Central memory CD8-positive, alpha-beta T cell (primary cell): ENCODE measurements at places on chromosomes 6 and 20.

DNA sequence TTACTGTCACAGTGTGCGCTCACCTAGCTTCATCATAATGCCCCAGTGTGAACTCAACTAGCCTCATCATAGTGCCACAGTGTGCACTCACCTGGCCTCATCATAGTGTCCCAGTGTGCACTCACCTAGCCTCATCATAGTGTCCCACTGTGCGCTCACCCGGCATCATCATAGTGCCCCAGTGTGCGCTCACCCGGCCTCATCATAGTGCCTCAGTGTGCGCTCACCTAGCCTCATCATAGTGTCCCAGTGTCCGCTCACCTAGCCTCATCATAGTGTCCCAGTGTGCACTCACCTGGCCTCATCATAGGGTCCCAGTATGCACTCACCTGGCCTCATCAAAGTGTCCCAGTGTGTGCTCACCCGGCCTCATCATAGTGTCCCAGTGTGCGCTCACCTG is 10.6 kb downstream of the TMEM242 start:
- H3K27ac ChIP-seq: no peak overlapping the region
- H3K4me1 ChIP-seq: no peaks in the 10 kb centered on the region
- H3K36me3 ChIP-seq: peaks cover 11% of the 10 kb centered on the region
- no peaks in the 10 kb centered on the region for H3K27me3 ChIP-seq
- no peak for DNase-seq
- H3K4me3 ChIP-seq: no peak overlapping the region

GRCh38 chr6:135651964-135652755 is 154.6 kb upstream of the AHI1 start:
- peak overlapping the region; percentile 20 for H3K27ac ChIP-seq
- DNase-seq: no peak
- no peak overlapping the region for H3K4me3 ChIP-seq
- H3K27me3 ChIP-seq: peaks cover 7% of the 10 kb centered on the region
- H3K36me3 ChIP-seq: peaks cover 2% of the 10 kb centered on the region

DNA sequence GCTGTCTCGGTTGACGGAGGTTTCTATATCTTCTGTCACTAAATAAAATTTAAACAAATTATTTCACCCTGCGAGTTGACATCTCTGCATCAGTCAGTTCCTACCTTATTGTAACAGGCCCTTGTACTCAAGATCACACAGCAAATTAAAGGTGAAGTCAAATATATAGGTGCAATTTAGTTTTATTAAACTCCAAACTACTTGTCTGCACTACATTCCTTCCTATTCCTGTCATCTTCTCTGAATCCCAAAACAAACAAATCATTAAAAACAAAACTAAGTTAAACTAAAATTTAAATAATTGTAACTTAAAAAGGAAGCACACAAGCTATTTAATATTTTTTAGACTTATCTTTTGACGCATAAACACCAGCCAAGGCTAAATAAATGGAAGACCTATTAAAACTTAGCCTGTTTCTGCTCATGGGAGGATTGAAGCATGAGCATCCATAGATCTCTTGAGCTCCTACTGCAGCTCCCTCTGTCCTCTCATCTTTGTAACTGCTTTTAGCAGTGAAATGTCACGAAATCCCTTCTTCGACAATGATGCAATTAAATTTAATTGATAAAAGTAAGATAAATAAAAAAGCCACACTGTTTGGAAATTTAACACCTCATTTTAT is 1152.3 kb upstream of the GJE1 start:
- H3K4me3 ChIP-seq: no peak overlapping the region
- no peak for DNase-seq
- H3K27me3 ChIP-seq: no peaks in the 10 kb centered on the region
- no peaks in the 10 kb centered on the region for H3K36me3 ChIP-seq
- no peaks in the 10 kb centered on the region for H3K4me1 ChIP-seq

GRCh38 chr6:159151266-159151855 is 17.8 kb upstream of the FNDC1 start:
- H3K4me3 ChIP-seq: no peak overlapping the region
- H3K4me1 ChIP-seq: no peaks in the 10 kb centered on the region
- H3K27me3 ChIP-seq: peaks cover 18% of the 10 kb centered on the region
- H3K27ac ChIP-seq: no peak overlapping the region
- no peak for DNase-seq

DNA sequence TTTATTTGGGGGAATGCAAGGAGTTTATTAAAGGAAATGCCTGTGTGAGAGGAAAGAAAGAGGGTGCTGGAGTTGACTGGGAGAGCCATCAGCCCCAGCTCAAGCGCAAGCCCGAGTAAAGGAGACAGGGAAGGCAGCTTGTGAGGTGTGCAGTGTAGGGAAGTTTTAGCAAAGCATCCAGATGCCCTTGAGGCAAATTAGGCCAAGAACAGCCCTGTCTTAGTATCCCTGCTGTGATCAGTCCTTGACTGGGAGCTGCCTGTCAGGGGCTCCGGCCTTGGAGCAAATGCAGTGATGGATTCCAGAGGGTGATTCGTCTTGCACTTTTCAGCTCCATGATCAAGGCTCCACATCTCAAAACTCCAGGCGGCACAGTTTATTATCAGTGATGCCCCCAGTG is 561.7 kb downstream of the KIF16B start:
- DNase-seq: no peak
- H3K27ac ChIP-seq: no peak overlapping the region
- no peaks in the 10 kb centered on the region for H3K36me3 ChIP-seq
- no peak overlapping the region for H3K4me3 ChIP-seq
- no peaks in the 10 kb centered on the region for H3K27me3 ChIP-seq
